Activated T-cell treated with anti-CD3 and anti-CD28 coated beads for 24 hours (primary cell): ENCODE measurements at places on chromosomes 1 and 21.
A peak's percentile ranks its signal among the peaks of the same experiment; 100 is the strongest.

- DNase-seq: no peak
These were observed 2.1 kb downstream of the MROH7 start for GRCh38 chr1:54643736-54644135.

DNA sequence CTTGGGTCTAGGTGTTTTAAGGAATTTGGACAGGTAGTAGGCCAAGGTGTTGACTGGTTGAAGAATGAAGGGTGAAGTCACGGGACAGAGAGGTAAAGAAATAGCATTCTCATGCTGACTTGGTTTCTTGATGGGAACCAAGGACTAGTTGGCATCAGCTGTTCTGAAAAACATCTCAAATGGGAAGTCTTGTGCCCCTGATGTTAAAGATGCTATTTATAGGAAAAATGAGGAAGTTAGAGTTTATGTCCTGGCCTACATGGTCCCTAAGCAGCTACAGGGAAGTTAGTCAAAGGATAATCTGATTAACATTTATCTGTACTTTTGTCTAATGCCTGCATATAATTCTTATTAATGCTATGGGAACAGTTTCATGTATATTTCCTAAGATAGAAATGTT is 262.4 kb downstream of the HHIPL2 start:
- DNase-seq: no peak

GRCh38 chr1:204706838-204707509 is 21.4 kb upstream of the LRRN2 start:
- DNase-seq: no peak

- DNase-seq: no peak
These were observed 846 bp downstream of the HMGB4 start for GRCh38 chr1:33864460-33865389.

GRCh38 chr1:234486858-234487840 is 8.2 kb upstream of the TARBP1 start:
- DNase-seq: no peak

GRCh38 chr1:160777486-160778089 is 18.4 kb upstream of the LY9 start:
- DNase-seq: peak; percentile 44
